ENCODE measurements at places on chromosomes 1 and 21.

DNA sequence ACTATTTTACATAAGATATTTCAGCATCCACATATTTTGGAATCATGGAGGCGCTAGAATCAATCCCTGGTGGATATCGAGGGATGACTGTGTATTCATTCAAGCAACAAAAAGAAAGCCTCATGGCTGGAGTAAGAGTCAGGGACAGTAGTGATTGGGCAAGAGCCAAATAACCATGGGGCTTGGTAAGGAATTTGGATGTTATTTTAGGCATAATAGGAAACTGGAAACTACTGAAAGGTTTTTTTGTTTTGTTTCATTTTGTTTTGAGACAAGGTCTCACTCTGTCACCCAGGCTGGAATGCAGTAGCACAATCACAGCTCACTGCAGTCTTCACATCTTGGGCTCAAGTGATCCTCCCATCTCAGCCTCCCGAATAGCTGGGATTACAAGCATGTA is 33.8 kb upstream of the EYA3 start:
- DNase-seq: no peak

- DNase-seq: no peak
Measured at GRCh38 chr1:30892671-30893073, 15.9 kb downstream of the SDC3 start.

DNA sequence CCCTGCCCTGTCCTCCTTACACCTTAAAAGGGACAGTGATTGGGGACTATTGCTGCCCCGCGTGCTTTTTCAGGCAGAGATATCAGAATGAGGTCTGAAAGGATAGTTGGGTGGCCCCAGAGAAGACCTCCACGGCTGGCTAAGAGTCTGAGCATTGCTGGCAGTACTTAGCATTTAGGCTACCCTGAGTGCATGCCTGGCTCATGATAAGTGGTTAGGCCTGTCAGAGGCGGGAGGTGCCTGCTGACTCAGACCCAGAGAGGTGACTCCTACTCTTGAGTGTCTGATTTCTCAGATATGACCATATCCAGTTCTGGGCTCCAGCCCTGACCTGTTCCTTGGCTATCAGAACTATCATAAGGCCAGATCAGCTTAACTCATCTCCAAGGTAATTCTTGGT is 213.7 kb downstream of the PBX1 start:
- no peak for DNase-seq

GRCh38 chr1:197908716-197909220 is 6.3 kb downstream of the C1orf53 start:
- DNase-seq: no peak

DNA sequence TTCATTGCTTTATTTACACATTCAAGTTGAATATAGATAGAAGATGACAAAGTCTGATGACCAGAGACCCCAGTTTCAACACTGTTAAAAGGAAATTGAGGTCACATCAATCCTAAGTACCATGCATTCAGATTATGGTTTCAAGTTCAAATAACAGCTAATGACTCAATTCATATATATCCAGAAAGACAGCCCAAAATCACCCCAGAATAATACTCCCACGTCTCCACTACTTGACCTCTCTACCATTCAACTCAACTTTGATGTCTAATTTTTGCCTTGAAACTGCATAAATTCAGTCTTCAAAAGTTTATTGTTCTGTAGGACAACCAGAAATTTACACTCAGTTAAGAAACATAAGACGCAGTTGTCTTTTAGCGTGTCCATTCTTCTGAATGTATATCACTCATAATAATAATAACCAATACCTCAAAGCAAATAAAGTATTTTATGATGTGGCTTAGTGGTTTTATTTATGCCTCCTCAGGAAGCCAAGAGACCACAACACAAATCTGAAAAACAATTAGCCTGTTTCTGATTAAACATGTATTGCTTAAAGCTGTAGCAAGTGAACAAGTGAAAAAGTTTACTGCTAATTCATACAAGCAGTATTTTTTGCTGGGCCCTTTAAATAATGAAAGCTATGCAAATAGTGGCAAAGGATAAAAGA is 569.0 kb downstream of the LTN1 start:
- DNase-seq: no peak

GRCh38 chr1:232149287-232150201 is 480.4 kb downstream of the SIPA1L2 start:
- no peak for DNase-seq

GRCh38 chr1:27602462-27603308 is 1.3 kb downstream of the AHDC1 start:
- no peak for DNase-seq

DNA sequence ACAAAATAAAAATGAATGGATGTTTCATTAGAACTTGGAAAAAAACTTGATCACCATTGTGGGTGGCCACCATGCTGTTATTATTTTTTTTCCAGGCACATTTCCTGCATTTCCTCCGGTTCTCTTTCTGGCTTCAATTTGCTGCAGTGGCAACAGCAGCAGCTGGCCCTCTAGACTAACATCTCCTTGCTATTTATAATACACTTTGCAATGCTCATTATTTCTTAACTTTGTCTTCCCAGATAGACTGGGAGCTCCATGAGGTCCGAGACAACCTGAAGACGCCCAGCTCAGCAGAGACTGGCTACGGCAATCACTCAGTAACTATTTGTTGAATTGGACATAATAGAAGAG is 53.4 kb upstream of the ATP5PO start:
- DNase-seq: no peak

GRCh38 chr1:225319871-225320270 is 108.0 kb downstream of the LBR start:
- no peak for DNase-seq

- no peak for DNase-seq
Measured at GRCh38 chr1:163241746-163242145, 39.0 kb upstream of the RGS5 start.

GRCh38 chr21:31599563-31599962 is 59.9 kb upstream of the SOD1 start:
- no peak for DNase-seq

- DNase-seq: no peak
Measured at GRCh38 chr21:38610623-38611251, 112.5 kb upstream of the ERG start.

DNA sequence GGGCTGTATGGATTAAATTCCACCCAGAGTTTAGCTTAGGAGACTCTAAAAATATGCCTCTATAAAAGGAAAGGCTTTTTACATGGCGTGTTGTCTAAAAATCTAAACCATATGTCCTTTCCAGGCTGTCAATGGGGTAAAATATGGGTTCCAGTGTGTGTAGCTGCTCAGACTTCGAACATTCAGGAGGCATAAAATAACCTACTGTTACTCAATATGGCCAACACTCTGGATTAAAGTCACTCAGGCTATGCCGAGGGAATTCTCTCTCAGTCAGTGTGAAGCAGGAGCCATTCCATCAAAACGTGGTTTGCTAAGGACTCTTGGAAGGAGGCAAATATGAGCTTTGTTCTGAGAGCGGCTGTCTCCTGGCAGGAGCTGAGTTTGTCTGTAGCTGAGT is 135.3 kb downstream of the RUNX1 start:
- DNase-seq: no peak
